ENCODE measurements at places on chromosomes 2 and 18.

DNA sequence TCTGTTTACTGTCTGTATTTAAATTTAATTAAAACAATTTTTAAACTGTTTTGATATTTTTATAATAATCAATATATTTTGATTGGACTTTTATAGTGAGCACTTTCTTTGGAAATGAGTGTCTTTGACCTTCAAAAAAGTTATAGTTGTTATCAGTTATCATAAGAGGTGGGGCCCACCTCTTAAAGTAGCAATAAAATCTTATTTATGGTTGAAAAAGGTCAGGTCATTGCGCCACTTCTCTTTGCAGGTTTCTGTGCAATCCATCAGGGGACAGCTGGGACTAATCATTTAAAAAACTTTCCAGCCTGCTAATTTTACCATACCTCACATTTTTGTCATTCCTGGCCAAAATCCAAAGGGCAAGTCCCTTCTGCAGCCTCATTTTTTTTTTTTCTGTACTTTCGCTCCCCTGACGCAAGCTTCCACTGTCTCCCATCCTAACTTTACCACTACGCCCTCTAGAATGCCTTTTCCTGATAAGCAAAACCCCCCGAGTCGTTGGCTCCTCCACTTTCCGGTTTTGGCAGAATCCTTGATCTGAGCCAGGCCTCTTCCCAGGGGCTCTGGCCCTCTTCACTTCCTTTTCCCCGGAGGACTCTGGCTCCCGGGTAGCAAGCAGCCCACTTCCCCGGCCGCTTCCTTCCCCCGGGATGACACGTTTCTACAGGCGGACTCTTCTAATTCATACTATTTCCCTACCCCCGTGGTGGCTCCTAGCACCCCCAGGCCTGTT lies 1.1 kb upstream of the SEH1L start:
- DNase-seq = peak; percentile 57

DNA sequence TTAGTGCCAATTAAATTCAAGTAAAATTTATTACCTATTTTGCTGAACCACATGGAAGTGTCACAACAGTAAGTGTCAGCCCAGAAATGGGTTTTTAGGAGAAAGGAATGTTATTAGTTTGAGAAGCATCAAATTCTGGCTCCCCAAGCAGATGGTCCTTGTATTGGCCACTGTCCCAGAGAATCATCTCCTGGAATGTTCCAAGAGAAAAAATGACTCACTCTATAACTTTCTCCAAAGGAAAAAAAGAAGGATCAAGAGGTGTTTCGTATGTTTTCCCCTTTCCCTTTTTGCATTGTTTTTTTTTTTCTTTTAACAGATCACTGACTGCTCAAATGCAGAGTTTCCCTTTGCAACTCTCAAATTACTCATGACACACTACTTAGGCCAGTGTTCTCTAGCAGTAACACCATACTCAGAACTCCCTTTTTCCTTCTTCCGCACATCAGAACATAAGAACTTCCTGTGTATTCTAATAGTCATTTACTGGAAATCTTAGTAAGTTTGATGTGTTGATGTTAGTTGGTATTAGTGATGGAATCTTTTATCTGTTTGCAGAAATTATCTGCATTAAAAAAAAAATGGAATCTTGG lies 390.3 kb downstream of the GPD2 start:
- DNase-seq = peak; percentile 79

DNA sequence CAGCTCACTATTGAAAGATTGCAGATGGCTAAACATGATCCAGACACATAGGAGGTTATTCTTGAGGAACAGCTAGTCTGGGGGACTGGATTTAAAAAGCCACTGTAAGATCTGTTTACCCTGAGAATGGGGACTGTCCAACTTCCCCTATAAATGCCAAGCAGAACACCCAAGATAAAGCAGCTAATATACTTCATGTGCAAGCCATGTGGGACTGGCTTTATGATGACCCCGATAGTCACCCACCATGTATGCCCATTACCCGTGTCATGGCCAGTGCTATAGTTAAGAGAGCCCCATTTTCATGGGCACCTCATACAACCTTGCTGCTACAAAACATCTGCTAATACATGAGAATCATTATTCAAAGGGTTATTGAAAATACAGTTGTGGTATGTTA lies 16.0 kb downstream of the YPEL5 start:
- no peak for DNase-seq

DNA sequence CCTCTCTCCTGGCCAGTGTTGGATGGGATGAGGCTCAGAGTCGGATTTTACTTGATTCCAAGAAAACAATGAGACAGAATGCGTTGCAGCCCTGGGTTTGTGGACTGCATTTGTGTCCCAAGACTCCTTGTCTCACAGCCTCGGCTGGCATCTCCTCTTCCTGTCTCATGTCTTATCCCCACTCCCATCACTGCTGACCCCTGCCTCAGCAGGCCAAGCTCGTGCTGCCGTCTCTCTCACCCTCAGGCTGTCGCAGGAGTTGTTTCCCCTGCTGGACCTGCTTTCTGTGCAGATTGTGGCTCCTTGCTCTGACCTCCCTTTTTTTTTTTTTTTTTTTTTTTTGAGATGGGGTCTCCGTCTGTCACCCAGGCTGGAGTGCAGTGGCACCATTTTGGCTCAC lies 70.2 kb upstream of the RALBP1 start:
- no peak for DNase-seq

DNA sequence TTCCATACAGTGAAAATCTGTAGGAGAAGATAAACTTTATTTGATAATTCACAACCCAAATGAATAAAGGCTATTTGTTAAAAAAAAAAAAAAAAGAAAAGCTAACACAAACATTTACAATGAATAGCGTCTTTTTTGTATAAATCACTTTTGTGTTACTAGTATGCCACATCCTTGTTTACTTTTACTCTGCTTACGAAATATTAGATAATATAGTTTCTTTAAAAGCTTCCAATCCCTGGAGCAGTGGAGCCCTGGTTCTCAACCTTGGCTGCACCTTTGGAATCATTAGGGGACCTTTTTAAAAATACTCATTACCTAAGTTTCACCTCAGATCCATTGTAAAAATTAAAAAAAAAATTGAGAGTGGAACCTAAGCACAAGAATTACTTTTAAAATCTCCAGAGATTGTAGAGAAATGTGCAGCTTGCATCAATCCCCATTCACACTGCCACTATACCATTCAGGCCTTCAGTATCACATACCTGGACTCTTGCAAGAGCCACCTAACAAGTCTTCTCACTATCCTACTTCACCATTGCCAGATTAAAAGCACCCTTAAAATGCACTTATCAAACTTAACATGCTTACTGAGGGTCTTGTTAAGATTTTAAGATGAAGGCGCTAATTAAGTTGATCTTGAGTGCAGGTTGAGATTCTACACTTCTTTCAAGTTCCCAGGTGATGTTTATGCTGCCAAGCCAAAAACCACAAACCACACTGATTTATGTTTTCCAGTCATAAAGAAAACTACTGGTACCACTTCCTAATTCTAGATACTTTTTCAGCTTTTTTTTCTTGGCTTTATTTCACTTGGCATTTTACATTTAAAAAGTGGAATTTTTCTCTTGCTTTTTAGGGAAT lies 59.7 kb upstream of the ZC3H15 start:
- DNase-seq = no peak

DNA sequence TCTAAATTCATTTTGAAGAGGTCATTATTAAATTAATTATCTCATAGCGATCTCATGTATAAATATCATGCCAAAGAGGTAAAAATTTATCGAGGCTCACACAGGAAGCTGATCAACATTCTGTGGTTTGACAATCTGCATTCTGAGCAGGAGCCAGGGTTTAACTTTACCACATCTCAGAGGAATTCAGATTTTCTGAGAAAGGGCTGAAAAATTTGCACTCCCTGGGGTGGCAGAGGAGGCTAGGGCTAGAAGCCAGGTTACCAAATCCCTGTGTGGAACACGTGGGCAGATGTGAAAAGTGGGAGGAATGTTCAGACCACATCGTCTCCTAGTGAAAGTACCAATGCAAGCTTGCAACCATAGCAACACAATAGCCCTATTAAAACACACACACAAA lies 63.5 kb upstream of the CTLA4 start:
- DNase-seq = no peak

DNA sequence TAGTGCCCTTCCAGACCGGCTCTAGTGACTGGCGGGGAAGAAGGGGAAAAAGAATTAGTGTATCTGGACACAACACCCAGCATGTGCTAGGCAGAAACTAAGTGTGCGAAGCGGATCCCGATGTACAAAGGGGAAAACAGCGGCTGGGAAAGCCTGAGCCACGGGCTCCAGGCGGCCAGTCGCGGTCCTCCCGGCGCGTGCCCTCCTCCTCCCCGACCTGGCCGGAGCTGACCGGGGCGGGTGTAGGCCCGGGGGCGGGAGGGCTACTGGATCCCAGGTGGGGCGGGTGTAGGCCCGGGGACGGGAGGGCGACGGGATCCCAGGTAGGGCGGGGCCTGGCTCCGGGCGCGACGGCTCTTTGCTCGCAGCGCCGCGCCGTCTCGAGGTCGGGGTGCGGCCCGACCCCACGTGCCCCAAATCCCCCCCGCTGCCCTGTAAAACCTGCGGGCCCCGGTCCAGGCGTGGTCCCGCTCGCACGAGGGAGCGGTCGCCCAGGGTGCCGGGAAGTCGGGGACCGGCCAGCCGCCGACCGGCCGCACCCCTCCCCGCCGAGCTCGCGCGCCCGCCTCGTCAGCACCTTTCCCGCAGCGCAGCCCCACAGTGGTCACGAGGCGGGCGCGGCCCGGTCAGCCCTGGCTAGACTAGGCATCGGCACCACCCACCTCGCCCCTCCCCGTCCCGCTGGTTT lies 48.8 kb downstream of the C2orf42 start:
- DNase-seq = peak; percentile 44

GRCh38 chr2:240048237-240048636 lies 5.1 kb downstream of the OR6B3 start:
- DNase-seq = no peak

- no peak for DNase-seq
Observed at GRCh38 chr18:58865701-58866065, 1.0 kb downstream of the ZNF532 start.

GRCh38 chr2:151815821-151816489 lies 12.3 kb downstream of the ARL5A start:
- DNase-seq = no peak

- no peak for DNase-seq
Observed at GRCh38 chr2:129748653-129749052, 230.8 kb upstream of the RAB6C start.

- DNase-seq = no peak
Observed at GRCh38 chr2:101509499-101510284, 34.8 kb upstream of the RFX8 start.

DNA sequence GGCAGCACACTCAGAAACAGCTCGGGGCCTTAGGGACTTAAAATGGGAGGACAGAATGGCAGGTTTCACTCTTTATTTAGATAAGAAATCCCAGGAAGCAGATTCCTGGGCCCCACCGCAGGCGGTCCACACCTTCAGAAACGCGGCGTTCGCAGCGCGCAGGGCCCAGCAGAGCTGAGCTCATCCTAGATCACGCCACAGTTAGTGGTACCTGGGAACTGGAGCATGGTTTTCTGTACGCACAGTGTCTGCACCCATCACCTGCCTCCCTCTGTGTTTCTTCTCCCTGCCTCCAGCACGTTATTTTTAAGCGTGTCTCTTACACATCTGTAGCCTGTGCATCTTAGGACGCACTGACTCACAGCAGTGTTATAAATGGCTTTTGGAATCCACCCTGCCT lies 242.1 kb downstream of the ALPK2 start:
- no peak for DNase-seq

DNA sequence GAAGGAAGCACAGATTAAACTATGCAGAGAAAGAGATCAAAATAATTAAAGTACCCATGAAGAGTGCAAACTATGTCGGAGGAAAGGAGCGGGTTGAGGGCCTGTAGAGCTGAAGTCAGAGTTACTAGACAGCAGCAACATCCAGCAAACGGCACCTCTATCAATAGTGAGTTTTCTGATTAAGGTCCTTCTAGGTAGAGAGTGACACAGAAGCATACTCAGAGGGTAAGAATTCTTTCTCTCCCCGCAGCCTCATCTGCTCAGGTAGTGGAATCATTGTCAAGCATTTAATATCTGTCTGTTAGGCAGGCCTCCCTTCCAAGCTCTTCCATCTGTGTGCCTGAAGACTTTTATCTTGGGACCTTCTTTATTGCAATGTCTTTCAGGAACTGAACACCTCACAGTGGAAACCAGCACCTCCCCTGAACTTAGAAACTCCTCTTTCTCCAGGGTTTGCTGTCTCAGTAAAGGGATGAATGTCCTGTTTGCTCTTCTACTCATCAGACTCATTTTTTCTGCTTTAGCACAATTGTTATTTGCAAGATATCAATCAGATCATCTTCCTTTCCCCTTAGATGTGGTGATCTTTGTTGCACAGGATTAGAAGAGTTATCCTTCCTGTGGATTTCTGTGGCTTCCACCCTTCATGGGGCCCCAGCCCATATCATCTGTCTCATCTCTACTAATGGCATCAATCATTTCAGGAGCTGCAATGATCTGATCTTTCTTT lies 28.8 kb downstream of the SP140 start:
- no peak for DNase-seq

DNA sequence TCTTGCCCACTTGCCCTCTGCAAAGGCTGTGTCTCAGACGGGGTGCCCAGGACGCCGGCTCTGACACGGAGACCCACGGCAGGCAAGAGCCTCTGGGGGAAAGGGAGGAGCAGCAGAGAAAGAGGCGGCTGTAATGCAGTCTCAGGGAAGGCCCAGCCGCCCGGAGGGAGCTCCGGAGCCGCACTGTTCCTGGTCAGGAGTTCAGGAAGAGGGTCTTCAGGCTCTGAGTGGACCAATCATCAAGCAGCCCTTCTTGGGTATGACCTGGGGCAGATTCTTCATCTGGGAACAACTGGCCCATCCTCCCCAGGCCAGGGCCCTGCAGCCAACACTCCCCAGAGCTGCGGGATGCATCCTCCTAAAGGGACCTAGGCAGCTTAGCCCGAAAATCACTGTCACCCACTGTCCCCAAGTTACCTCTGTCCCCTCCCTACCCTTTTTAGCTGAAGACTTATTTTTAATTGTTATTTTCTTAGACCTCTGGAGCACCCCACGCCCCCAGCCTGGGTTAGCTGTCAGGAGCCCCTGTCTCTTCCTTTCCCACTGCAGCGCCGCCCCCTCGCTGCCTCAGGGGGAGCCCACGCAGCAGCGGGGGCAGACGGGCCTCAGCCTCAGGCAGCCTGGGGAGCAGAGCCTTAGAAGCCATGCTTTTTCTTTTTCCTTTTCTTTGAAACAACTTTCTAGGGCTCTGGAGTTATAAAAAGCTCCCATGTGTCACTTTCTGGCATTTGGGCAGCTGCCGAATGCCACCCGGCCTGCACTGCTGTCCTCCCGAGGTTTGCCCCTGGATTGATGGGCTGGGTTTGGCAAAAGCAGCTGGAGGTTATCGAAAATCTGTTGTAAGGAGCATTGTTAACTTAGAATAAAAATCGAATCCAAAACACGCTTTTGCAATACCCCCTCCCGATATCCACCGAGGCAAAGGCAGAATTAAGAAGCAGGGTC lies 644 bp upstream of the NEU2 start:
- no peak for DNase-seq

DNA sequence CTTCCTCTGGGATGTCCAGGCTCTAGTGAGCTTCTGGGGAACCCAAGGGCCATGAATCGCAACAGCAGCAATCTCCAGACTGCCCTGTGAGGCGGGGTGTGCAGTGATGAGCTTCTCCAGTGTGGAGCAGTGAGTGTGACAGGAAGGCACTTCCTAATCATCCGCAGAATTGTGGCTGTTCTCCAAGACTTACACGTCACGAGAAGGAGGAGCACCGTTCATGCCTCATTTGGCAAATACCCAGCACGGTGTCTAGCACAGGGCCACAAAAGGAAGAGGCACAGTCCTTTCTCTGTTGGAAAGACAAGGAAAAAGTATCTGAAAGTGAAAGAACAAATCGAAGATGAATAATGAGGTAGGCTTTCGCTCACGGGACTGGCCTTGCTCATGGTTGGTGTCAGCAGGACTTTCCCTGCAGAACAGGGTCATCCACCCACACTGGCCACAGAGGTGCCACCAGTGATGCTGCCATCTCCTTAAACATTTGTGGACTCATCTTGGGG lies 125.1 kb upstream of the HAAO start:
- peak; percentile 49 for DNase-seq
